AML-193 (cell line): ENCODE measurements at places on chromosomes 11 and 22.

- DNase-seq = no peak
These were observed 908 bp downstream of the PLCB3 start for GRCh38 chr11:64252003-64252872.

DNA sequence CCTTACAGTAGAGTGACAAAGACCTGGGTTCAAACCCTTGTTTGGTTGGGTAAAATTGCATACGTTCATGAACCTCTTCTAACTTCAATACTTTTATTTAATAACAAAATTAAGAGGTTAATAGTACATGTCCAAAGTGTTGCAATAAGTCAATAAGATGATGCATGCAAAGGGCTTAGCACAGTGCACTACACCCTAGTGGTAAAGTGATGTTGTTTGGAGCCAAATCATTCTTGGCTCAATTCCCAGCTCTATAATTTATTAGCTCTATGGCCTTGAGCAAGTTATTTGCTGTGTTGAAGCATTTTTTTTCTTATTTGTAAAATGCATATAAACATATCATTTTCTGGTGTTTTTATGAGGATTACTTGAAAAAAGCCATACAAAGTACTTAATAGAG, 945.3 kb downstream of the LRRC4C start:
- no peak for DNase-seq

- no peak for DNase-seq
These were observed 27.9 kb upstream of the SMPD1 start for GRCh38 chr11:6362185-6362872.

GRCh38 chr11:106087815-106088435, 10.5 kb downstream of the AASDHPPT start:
- peak; percentile 31 for DNase-seq

DNA sequence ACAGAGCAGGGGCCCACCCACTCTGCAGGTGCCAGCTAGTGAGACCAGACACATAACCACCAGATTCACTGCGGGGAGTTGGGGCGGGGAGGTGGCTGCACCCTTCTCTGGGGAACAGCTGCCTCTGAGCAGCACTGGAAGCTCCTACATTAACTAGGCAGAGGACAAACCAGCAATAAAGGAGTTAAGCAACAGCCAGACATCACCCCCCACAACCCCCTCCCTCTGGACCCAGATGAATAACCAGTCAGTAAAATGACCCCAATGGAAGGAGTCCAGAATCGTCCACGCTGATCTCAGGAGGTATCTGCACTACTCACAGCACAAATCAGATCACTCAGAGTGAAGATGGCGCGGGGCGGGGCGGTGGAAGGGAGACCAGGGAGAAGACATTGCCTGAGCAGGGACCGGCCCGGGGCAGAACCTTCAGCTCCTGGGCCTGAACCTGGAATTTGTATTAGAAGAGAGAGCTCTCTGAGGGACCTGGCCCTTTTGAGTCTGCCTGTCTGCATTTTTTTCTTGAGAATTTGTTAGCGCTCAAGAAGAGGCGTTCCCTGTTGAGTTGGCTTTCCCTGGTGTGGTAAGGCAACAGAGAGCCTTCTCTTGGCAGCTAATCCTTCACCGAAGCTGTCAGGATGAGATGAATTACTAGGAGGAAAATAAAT, 125.5 kb upstream of the NCAM1 start:
- DNase-seq = no peak

- no peak for DNase-seq
These were observed 2.2 kb downstream of the SLC37A4 start for GRCh38 chr11:119028346-119029068.

DNA sequence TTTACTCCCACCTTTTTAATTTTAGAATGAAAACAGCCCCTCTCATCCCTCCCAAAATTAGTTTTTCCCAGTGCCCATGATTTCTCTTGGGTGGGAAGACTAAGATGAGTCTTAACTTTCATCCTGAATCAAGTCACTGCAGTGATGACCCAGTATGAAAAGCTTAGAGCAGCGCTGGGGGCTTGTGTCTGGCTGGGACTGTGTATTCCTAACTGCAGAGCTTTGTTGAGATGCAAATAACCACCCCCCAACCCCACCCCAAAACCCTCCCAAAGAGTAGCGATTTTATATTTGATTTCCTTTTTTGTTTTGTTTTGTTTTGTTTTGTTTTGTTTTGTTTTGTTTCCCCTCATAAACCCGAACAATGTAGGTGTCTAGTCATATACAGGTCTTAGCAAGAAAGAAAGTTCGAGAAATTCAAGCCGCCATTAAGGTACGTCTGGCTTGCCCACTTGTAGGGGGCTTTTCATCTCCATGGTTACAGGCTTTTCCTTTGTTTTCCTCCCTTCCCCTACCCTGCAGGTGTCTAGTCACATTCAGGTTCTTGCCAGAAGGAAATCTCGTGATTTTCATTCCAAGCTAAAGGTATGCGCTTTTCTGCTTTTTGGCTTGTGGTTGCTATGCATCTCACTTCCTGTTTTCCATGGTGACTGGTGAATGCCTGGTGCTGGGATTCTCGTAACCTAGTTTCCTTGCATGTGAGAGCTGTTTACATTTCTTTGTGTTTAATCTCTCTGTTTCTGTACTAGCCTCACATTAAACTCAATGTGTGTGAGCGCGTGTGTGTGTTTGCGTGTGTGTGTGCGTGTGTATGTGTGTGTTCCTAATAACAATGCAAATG, 144.6 kb upstream of the RASSF10 start:
- DNase-seq = no peak

GRCh38 chr11:70068345-70068744, 9.8 kb upstream of the ANO1 start:
- DNase-seq = no peak

DNA sequence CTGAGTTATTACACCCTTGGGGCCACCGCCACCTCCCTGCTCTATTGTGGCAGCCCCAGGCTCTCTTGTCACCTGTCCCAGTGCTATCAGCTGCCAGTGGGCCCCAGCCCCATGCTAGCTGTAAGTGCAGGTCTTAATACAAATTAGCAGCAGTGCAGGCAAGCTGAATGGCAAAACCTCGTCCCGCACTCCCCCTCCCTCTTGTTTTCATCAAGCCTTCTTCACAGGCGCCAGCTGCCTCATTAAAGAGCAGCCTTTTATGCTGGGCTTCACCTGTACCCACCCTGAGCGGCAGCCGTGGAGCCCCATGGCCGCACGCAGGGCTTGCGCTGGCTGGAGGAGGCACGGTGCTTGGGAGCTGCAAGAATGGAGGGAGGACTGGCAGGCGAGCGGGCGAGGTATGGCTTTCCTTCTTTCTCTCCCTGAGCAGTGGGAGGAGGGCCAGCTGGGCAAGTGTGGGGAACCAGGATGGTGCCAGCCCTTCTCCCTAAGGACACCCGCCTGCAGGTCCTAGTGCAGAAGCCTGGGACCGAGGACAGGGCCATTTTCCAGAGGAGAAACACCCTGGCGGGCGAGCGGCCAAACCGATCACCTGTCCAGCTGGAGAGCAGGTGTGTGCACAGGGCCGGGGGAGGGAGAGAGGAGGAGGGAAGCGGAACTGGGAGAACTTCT, 70.7 kb downstream of the FLI1 start:
- no peak for DNase-seq

- no peak for DNase-seq
These were observed 3.4 kb upstream of the RASD2 start for GRCh38 chr22:35537232-35537631.

GRCh38 chr11:24068197-24068596, 428.7 kb upstream of the LUZP2 start:
- no peak for DNase-seq

GRCh38 chr22:36324414-36324813, 63.4 kb downstream of the MYH9 start:
- no peak for DNase-seq

- DNase-seq = no peak
These were observed 6.2 kb upstream of the ALX4 start for GRCh38 chr11:44315947-44316658.

DNA sequence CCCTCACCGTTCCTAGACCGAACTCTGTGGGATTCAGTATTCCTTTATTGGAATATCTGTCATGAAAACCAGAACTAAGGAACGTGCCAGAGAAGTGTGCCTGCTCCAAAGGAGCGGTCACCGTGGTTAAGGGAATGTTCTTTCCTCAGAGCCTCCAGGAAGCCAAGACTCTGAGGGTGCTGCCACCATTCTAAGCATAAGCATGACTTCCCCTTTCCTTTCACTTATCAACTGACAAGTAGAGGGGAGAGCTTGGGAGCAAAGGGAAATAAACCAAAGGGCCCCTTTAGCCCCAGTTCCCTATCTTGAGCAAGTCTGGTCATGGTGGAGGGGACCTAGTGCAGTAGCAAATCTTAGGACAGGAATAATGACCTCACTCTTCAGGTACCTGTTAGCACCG, 26.8 kb downstream of the CTR9 start:
- peak; percentile 17 for DNase-seq

GRCh38 chr22:28029201-28029948, 110.3 kb upstream of the PITPNB start:
- DNase-seq = no peak

- no peak for DNase-seq
These were observed 14.9 kb downstream of the DNAJB13 start for GRCh38 chr11:73965764-73966121.

DNA sequence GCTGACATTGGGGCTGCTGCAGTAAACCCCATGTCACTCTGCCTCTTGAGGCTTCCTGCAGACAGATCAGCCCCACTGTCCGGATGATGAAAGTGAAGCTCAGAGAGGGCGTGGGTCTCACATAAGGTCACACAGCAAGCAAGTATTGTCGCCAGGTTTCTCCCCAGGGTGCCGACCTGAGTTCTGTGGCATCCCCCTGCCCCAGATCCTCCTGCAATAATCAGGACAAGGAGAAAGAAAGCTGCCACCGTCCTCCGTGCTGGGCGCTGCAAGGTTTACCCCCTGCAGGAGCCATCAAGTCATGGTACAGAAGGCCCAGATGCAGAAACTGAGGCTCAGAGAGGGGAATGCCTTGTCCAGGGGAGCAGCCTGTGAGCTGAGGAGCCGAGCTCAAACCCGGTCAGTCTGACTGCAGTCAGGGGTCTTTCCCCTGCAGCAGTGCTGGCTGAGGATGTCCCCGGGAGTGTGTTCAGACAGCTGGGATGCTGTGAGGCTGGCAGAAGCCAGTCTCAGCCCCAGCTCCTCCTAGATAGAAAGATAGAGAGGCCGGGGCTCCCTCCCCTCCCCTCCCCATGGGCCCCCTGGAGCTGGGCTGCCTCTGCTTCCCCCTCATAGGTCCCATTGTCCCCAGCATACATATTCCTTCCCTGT, 13.2 kb downstream of the EMID1 start:
- DNase-seq = no peak
